Kidney capillary endothelial cell (primary cell): ENCODE measurements at places on chromosomes 12 and 14.

- DNase-seq: no peak
Measured at GRCh38 chr12:93851257-93851671, 174.1 kb downstream of the CRADD start.

GRCh38 chr12:66823857-66824570, 145.1 kb upstream of the GRIP1 start:
- DNase-seq: no peak

DNA sequence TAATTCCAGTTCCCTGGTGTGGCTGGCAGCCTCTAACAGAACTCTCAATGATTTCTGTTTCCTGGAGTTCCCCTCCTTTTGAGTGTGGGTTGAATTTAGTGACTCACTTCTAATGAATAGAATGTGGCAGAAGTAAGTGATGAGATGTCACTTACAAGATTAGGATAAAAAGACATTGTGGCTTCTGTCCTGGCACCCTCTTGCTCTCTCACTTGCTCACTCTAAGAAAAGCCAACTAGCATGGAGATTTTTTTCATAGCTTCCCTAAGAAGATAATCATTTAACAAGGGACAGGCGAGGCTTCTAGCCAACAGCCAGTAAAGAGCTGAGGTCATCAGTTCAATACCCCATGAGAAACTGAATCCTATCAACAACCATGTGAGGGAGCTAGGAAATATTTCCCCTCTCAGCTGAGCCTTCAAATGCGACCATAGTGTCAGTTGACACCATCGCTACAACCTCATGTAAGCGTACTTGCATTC, 156.7 kb downstream of the TMTC3 start:
- DNase-seq: no peak

DNA sequence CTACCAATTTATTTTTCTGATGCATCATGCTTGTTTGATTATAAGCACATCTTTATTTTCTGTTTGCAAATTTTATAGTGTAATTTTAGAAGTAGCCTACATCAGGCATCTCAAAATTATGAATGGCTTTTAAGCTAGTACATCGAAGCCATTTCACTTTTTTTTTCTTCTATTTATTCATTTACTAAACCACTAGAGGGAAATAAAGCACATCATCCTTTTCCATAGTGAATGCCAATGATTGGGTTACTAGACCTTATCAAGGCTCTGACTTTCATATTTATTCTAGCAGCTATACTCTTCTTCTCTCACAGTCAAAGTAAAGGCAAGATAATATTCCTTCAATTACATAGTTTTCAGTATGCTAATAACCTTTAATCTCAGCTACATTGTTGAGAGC, 736.4 kb upstream of the LRFN5 start:
- DNase-seq: no peak

DNA sequence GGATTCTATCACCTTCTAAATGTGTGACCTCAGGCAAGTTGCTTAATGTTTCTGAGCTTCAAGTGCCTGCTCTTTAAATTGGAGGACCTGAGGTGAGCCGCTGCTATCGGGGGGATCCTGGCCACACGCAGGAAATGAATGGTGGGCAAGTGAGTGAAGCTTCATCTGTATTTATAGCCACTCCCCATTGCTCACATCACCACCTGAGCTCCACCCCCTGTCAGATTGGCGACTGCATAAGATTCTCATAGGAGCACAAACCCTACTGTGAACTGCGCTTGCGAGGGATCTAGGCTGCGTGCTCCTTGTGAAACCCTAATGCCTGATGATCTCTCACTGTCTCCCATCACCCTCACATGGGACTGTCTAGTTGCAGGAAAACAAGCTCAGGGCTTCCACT, 158.6 kb upstream of the CCND2 start:
- no peak for DNase-seq

GRCh38 chr12:100566887-100567637, 6.4 kb upstream of the GAS2L3 start:
- no peak for DNase-seq

DNA sequence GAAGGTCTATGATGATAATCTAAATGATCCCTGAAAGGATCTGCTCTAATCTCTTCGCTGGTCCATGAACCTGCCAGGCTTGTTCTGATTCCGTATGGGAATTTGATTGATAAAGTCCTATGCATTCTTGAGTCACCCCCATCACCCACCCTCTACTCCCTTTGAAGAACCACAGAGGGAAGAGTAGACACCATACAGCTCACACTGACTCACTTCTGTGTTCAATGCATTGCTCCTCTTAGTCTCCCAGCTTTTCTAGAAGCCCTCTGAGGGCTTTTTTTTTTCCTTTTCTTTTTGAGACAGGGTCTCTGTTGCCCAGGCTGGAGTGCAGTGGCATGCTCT, 18.5 kb upstream of the GPRC5A start:
- peak; percentile 34 for DNase-seq

- no peak for DNase-seq
Measured at GRCh38 chr12:68844788-68845695, 37.1 kb downstream of the MDM2 start.

- DNase-seq: peak; percentile 22
Measured at GRCh38 chr14:100440207-100440631, 117.1 kb downstream of the SLC25A47 start.

GRCh38 chr12:119299130-119299529, 35.4 kb upstream of the CCDC60 start:
- DNase-seq: no peak

DNA sequence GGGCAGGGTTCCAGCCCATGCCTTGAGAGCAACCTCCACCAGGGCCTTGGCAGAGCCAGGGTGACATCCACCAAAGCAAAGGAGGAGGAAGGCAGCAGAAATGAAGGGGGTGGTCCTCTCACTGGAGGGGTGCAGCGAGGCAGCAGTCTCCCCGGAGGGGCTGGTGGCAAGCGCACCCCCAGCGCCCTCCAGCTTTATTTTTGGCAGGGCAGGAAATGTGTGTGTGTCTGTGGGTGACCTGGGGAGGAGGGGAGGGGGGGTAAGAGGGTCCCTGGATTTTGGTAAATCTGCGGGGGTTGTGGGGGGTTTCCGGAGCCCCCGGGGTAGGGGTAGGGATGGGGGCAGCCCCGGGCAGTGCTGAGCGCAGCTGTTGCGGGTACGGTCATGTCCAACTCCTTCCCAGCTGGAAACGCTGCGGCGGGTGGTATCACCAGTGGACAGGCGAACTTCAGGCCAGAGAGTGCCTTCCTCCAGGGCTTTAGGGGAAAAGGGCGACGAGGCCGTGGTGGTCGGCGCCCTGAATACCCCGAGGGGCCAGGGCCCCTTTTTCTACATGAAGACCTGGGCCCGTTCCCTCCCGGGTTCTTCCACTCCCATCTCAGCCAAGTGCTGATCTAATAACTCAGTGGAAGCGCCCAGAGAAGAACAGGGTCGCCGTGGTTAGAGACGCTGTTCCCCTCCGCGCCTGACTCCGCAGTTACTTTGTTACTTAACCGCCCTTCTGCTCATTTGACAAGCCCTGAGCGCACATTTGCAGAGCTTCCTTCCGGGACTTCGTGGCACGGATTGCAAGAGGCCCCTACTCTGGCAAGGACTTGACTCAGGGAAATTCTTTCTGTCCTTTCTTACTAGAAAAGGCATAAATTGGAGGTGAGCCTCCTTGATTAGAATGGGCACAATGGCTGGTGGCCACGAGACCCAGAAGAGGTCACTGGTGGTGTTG, 55.2 kb downstream of the FOS start:
- DNase-seq: no peak
